ENCODE measurements at places on chromosomes 1 and 21.

GRCh38 chr1:38243106-38243505 is 196.5 kb upstream of the POU3F1 start:
- no peak for DNase-seq

DNA sequence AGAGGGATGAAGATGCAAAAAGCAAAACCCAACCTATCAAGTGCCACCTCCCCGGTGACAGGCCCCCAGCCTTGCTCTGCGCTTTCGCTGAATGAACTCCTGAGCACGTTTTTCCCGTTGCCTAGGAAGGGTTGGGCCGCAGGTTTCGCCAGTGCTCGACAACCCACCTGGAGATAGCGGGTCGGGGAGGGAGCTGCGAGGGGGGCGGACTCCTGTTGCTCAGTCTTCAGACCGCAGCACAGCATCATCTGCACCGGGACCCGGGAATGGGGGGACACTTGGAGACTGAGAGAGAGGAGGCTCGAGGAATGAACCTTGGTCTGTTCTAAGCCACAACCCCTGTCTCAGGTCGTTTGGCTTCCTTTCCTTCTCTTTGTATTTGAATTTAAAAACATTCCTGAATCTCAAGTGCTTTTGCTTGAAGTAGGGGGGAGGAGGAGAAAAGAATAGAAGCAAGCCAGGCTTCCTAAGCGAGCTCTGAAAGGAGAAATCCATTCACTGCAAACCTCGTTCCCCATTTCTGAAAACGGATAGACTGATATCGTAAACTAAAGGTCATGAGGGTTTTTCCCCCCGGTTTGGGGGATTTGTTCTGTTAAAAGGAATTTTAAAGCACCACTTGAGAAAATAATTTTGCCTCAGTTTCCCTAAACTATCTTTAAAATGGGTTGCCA is 1.2 kb downstream of the AK5 start:
- peak; percentile 13 for DNase-seq

GRCh38 chr1:223885614-223886013 is 39.9 kb upstream of the TP53BP2 start:
- DNase-seq: no peak

DNA sequence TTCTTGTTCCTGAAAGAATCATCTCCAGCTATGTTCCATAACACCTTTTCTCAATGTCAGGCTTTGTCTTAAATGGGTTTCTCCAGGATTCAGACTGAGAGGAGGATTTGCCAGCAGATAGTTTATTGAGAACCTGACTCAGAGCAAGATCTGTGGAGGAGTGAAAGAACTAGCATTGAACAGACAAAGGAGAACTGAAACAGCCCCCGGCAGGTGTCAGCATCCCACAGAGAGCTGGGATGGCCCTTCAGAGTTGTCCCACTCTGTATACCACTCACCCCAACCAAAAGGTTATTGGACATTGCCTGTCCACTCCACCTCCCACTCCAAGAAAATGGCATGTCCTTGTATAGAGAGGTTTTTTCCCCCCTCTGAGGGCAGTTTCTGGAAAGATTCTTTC is 270.7 kb downstream of the PAPPA2 start:
- no peak for DNase-seq

DNA sequence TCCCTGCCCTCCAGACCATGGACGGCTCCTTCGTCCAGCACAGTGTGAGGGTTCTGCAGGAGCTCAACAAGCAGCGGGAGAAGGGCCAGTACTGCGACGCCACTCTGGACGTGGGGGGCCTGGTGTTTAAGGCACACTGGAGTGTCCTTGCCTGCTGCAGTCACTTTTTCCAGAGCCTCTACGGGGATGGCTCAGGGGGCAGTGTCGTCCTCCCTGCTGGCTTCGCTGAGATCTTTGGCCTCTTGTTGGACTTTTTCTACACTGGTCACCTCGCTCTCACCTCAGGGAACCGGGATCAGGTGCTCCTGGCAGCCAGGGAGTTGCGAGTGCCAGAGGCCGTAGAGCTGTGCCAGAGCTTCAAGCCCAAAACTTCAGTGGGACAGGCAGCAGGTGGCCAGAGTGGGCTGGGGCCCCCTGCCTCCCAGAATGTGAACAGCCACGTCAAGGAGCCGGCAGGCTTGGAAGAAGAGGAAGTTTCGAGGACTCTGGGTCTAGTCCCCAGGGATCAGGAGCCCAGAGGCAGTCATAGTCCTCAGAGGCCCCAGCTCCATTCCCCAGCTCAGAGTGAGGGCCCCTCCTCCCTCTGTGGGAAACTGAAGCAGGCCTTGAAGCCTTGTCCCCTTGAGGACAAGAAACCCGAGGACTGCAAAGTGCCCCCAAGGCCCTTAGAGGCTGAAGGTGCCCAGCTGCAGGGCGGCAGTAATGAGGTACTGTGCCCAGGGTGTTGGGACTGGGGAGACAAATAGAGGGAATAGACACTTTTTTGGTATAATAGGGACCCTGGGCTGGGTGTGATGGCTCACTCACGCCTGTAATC is 1.0 kb downstream of the ZBTB48 start:
- no peak for DNase-seq

DNA sequence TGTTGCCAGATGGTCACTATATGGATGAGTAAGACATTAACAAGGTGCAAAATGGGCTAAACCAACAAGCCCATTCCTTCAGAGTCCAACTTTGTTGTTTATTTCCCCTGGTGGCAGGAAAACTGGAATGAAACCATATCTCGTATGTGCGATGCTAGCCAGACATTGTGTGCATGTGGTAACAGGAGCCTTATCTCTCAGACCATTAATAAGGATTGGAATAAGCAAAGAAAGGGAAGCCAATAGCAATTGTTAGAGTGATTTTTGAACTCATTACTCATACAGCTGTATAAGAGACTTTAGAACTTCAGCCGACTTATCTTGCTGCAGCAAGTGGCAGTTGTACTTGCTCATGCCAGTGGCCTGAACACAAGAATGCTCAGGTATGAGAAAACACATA is 30.0 kb upstream of the HMCN1 start:
- DNase-seq: no peak

GRCh38 chr1:86748622-86749373 is 44.4 kb downstream of the SH3GLB1 start:
- no peak for DNase-seq

DNA sequence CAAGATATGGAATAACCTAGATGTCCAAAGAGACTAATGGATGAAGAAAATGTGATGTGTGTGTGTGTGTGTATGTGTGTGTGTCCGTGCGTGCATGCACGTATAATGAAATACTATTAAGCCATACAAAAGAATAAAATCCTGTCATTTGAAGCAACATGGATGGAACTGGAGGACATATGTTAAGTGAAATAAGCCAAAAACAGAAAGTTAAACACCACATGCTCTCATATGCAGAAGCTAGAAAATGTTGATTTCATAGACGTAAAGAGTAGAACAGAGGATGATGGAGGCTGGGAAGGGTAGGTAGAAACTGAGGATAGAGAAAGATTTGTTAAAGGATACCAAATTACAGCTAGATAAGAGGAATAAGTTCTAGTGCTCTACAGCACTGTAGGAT is 133.7 kb downstream of the APP start:
- no peak for DNase-seq

GRCh38 chr1:8970870-8971337 is 25.2 kb downstream of the CA6 start:
- no peak for DNase-seq

GRCh38 chr1:205536759-205537361 is 32.4 kb downstream of the CDK18 start:
- DNase-seq: no peak

DNA sequence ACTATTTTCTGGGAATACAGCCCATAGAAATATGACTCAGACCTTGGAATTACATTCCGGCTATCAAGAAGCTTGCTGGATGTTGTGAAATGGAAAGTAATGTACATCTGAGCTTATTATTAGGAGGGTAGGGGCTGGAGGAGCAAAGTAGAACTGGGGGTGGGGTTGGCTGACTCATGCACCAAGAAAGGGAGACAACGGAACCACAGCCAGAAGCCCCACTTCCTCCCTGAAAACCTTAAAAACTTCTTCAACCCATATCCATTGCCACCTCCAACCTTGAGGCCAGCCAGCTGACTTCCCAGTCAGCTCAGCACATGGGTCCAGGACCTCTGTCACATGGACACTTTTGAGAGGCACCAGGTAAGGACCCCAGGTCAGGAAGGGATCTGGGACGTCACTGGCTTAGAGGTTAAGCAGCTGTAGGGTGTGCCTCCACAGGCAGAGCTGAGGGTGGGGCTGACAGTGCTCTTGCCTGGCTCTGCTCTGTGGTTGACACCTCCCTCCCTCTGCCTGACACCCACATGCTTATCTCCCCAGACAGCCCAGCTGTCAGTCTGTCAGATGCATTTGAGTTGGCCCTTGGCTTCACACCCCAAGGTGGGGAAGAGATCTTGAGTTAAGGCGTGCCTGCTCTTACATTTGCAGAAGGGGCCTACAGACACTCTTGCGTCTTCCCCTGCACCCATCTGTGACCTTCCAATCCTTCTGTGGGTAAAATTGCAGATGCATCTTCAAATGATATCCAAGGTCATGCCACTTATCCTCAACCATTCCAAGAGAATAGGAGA is 5.7 kb upstream of the ZNF683 start:
- no peak for DNase-seq

DNA sequence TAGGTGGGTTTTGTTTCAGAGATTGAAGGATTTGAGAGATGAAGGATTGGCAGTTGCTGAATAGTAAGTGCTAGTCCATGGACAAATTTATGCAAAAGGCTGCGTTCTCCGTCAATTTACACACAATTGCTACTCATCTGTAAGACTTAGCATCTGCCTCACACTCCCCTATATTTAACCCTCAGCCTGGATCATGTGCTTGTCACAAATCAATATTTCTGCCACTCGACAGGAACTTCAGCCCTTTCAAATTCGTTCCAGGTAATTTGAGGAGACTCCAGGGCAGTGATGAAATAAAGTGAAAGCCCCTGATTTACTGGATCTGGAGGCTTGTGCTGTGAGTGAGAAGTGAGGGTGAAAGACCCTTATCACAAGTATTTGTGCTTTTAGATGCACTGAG is 105.6 kb upstream of the UBE2U start:
- no peak for DNase-seq

DNA sequence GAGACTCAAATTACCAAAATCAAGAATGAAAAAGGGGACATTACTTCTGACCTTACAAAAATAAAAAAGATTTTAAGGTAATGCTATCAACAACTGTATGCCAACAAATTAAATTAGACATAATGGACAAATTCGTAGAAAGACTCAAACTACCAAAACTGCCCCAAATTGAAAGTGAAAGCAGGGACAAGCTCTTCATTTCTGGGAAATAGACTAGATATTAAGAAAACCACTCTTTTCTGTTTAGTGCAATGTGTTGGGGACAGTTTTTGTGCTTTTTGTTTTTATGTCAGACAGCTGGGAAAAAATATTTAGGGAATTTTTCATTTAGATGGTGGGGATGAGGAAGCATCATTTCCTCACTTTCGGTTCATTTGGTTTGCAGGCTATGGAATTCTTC is 4.9 kb upstream of the GBP1 start:
- no peak for DNase-seq

DNA sequence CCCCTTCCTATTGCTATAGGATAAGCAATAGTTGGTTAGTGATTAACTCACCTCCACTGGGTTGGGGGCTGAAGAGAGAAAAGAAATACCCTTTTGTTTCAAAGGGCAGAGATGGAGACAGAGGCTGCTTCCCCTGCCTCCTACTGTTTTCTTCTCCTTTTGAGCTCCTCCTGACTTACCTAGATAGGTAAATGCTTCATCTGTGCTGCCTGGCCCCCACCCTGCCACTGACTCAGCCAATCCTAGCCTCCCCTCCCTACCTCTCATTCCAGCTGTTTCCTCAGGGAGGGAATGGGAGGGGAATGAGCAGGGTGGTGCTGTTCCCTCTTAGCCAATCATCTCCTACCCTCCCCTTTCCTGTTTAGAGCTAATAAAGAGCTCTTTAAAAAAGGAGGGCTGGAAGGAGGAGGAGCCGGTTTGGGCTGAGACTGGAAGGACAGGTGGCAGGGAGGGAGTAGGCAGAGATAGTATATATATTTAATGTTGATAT is at the start of gene C1orf116:
Gene C1orf116, minus strand, starts transcription at position 229 of the 490 bp plus-strand sequence. CDS start 5,158 bp downstream, outside the sequence.
- peak; percentile 85 for DNase-seq

DNA sequence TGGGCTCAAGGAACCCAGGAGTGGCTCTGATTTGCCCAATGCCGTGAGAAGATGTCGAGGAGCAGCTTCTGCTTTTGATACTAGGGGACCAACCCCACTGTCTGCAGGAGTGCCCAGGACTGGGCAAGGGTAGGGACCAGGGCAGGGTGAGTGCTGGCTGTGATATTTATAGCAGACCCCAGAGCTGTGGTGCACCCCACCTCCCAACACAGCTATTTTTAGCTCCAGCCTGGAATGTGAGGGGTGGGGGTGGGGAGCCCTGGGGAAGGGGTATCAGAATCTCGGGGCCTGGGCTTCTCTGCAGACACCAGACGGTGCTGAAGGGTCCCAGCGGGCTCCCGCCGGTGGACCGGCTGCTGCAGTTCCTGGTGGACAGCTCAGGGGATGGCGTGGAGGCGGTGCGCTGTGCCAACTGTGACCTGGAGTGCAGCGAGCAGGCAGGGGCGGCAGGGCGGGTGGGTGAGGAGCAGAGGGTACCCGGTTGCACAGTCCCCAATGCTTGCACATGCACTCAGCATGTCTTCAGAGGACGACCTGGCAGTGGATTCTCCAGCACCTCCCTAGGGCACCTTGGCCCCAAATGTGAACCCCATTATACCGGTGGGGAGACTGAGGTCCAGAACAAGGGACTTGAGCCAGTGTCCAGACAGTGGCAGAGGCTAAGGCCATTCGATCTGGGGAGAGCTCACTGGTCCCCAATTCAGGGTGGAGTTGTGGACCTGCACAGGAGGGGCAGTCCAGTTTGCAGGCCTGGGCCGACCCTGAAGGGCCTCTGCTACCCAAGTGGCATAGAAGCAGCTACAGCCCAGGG is 1.4 kb downstream of the RNF207 start:
- no peak for DNase-seq

GRCh38 chr1:173478094-173478674 is 1.0 kb downstream of the PRDX6 start:
- DNase-seq: no peak

DNA sequence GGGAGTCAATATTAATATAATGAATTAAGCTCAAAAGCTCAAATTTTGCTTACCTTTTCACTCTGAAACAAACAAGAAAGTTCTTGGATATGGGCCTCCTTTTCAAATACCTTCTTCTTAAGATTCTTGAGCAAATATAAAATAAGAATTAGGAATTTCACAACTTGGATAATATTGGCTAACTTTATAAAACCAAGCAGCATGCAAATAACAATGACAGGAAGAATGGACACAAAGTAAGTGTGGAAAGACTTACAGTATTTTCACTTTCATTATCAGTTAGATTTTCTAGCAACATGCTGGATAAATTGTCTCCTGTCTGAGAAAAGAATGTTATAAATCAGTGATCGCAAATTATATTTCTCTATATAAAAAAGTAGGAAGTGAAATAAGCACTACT is 13.2 kb downstream of the ODF2L start:
- DNase-seq: no peak

GRCh38 chr1:8382051-8382505 is 64.2 kb downstream of the SLC45A1 start:
- DNase-seq: no peak

- no peak for DNase-seq
Measured at GRCh38 chr1:241675983-241676382, 23.9 kb downstream of the WDR64 start.

DNA sequence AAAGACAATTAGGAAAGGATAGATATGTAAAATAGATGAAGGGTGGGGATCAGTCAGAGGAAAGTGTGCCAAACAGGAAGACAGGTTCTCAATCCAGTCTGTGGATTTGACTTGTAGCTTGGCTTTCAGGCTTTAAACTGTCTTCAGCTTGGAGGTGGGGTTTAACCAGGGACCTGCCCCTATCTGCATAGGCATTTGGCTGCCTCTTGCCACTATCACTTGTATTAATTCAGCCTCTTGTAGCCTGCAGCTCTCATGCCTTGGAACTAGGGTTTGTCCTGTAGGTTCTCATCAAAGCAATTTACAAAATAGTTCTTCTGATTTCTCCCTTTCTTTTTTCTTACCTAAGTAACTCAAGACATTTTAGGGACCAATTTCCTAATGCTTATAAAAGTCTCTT is 88.8 kb upstream of the PAXBP1 start:
- DNase-seq: no peak
